ENCODE measurements at places on chromosomes 2 and 18. TPM values are rescaled to one million over a fixed set of nuclear protein-coding genes. Genes with fewer than 3 reads are reported as not detected.
A peak's percentile ranks its signal among the peaks of the same experiment; 100 is the strongest.

GRCh38 chr2:30165050-30165520 is 18.3 kb downstream of the YPEL5 start:
- DNase-seq: peak; percentile 62

DNA sequence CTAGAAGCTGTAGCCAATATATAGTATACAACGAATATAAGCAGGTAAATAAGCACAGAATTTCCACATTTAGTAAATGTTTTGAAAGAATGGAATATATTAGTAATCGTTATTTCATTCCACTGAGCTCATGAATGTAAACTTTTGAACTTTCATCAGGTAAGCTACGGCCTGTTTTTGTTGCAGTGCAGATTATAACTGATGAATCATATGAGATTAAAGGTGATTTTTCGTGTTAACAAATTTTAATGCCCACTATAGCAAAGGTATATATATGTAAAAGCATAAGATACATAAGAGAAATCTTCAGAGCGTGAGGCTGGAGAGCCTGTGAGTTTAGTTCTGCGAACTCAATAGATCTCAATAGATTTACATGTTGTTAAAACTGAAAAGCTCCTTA is 1.1 kb downstream of the SCYGR1 start:
- no peak for DNase-seq

- DNase-seq: no peak
Observed at GRCh38 chr2:150484461-150485021, 2.9 kb downstream of the RND3 start.

- no peak for DNase-seq
Observed at GRCh38 chr2:13508671-13509070, 791.9 kb downstream of the TRIB2 start.

- no peak for DNase-seq
Observed at GRCh38 chr2:128269063-128269989, 49.3 kb downstream of the HS6ST1 start.

- no peak for DNase-seq
Observed at GRCh38 chr2:181992776-181993175, 7.1 kb downstream of the PPP1R1C start.

DNA sequence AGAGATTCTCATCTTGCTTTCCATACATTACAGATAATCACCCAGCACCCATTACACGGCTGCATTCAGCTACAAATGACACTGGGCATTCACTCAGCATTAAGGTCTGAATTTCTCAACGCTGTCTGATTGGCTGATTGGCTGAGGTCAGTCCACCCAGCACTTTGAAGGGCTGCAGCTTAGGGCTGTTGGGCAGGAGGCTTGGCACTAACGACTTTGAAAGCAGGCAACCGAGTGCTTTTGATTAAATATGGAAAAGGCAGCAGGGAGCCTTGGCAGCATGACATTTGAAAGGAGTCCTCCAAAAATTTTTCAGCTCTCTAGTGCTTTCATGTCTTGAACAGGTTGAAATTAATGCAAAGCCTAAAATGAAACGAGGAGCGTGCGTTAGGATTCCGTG is 253.0 kb downstream of the DCDC2C start:
- DNase-seq: no peak

DNA sequence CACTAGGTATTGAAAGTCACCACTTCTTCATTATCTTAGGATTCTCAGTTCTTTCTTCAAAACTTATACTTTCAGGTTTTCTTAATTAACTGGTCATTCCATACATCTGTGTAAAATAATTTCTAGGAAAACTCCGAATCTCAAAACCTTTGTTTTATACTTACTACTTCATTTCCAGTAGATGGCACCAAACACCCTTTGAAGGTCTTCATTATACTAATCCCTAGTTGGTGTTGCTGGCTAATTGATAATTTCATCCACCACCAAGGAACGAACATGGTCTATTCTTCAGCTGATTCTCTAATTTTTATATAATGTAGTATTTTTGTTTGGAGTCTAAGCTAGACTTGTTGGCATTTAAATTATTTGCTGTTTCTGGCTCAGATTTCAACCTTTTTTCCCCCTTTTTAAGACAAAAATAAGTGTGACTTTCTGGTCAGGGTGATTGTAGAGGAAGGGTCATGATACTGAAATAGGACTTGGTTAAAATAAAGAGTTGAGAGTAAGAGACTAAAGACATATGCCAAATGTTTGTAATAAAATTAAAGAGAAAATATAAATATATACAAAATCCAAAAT is 2.8 kb upstream of the MXD1 start:
- no peak for DNase-seq

The PIEZO2 gene
- not detected for total RNA-seq

The SCN1A gene
- total RNA-seq: not detected

The CCDC102B gene
- 1.1 TPM for total RNA-seq

The CTAGE1 gene
- total RNA-seq: not detected

The G6PC2 gene
- total RNA-seq: not detected

The SKA1 gene
- 20.7 TPM for total RNA-seq

Measured in activated T-helper 1 cell treated with anti-CD3 and anti-CD28 coated beads, Interleukin-12 subunit alpha, Interleukin-12 subunit beta, Interleukin-2, Interleukin-4 antibody, amounts not matched to agents 30 ng/mL and 10 ng/mL and 1 ng/mL, durations not matched to agents 14 hours and 24 hours and 36 hours (primary cell).